ENCODE measurements at places on chromosomes 1 and 21.

- no peak for DNase-seq
Measured at GRCh38 chr1:44263568-44264450, 50.5 kb downstream of the DMAP1 start.

DNA sequence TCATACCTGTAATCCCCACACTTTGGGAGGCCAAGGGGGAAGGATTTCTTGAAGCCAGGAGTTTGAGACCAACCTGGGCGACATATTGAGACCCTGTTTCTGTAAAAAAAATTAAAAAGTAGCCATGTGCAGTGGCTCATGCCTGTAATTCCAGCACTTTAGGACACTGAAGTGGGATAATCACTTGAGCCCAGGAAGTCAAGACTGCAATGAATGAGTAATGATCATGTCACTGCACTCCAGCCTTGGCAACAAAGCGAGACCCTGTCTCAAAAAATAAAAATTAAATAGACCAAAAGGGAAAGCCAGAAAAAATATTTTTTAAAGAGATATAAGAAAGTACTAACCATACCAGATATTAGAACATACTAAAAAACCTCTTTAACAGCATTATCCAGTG, 44.7 kb upstream of the LYPLAL1 start:
- DNase-seq, result no peak

DNA sequence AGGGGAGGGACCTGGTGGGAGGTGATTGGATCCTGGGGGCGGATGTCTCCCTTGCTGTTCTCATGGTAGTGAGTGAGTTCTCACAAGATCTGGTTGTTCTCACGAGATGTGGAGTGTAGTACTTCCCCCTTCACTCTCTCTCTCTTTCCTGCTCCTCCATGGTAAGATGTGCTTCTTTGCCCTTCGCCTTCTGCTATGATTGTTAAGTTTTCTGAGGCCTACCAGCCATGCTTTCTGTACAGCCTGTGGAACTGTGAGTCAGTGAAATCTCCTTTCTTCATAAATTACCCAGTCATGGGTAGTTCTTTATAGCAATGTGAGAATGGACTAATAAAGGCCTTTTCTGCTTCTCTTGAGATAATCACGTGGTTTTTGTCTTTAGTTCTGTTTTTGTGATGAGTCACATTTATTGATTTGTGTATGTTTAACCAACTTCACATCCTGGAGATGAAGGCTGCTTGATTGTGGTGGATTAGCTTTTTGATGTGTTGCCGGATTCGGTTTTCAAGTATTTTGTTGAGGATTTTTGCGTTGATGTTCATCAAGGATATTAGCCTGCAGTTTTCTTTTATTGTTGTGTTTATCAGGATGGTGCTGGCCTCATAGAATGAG, 45.5 kb downstream of the RABGAP1L start:
- DNase-seq, result no peak

DNA sequence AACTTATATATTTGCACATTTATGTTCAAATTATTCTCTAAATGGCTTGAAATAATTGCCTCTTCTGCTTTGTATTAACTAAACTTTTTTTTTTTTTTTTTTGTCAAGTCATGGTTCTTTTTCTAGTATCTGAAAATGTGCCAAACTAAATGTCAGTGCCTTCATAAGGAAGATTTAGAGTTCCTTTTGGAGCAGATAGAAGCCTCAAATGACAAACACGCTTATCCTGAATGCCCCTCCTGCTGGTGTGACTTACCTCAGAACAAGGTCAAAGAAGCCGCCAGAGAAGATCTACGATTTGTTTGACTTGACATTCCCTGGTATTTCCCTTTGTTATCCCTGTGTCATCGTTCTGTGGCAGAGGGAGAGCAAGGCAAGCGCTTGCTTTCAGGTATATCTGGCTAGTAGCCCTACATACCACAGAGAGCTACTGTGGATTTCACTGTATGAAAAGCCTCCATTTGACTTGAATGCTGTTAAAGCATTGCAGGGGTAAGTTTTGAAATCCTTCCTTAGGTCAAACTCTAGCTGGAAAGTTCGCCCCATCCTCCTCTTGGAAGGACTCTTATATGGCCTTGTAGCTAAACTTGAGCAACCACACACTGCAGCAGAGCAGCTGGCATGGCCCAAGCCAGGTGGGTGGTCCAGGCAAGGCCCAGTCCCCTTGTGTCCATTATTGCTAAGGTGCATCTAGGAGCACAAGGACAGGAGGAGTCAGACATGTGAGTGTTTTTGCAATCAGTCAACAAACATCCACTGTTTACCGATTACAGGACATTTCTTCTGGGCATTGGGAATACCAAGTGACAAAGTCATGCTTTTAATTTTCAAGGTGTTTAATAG, 285.4 kb upstream of the USP25 start:
- DNase-seq, result no peak

DNA sequence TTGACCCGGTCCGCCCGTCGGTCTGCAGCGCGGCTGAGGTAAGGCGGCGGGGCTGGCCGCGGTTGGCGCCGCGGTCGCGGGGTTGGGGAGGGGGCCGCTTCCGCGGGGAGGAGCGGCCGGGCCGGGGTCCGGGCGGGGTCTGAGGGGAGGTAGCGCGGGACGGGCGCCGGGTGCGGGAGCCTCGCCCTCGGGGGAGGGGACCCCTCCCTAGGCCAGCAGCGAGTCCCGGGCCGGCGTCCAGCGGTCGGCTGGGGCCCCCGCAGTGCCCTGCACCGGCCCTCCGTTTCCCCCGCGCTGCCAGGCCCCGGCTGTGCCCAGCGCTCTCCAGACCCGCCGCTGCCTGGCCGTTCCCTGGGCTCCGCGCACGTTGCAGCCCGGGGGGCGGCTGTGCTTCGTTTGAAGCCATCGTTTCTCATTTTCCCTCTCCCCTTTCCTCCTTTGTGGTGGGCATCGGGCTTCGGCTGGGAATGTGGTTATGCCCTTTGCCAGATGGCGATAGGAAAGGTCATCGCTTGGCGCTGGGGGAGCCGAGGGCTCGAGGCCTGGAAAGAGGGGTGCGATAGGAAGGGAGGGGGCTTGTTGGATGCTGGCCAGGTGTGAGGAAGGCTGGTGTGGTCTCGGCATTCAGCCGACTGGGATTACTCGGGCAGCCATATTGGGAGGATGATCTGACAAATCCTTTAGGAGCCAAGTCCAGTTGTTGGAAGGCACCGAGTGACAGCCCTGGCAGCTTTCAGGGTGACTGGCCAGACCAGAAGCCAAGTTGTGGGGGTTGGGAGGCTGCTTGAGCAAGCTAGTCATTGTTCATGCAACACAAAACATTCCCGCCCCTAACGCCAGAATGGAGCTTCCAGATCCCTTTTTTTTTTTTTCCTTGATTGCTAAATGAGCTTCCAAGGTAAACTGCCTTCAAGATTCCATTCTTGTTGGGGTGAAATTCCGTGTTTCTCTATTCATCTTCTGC, 753 bp downstream of the KIF1B start:
- no peak for DNase-seq

DNA sequence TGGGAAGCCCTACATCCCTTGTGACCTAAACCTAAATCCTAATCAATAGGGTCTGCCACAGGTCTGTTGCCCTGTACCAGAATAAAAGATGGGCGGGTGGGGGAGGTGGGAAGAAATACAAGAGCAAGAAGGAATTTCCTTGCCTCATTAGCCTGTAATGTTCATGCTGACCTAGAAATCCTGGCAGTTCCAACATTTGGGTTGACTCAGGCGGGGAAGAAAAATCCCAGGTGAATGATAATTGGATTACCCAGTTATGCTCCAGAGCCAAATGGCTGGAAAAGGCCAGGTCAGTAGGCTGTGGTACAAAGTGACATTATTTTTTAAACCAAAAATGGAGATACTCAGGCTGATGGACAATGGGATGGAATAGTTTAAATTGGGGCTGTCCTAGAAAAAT, 27.3 kb upstream of the A3GALT2 start:
- no peak for DNase-seq

GRCh38 chr21:42214921-42215320, 4.0 kb upstream of the ABCG1 start:
- DNase-seq, result no peak

GRCh38 chr1:230332575-230333066, 93.5 kb downstream of the PGBD5 start:
- DNase-seq, result no peak

- DNase-seq, result no peak
Measured at GRCh38 chr1:219681876-219682275, 69.0 kb upstream of the ZC3H11B start.

DNA sequence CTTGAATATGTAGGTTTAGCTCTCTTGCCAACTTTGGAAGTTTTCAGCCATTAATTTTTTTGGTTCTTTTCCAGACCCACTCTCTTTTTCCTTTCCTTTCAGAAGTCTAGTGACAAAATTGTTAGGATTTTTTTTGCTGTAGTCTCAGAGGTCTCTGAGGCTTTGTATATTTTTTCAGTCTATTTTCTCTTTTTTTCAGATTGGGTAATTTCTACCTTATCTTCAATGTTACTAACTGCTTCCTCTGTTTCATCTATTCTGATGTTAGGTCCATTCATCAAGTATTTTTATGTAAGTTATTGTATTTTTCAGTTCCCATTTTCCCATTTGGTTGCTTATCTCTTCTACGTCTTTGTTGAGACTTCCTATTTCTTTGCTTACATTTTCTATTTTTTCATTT, 15.7 kb downstream of the RGS2 start:
- no peak for DNase-seq

DNA sequence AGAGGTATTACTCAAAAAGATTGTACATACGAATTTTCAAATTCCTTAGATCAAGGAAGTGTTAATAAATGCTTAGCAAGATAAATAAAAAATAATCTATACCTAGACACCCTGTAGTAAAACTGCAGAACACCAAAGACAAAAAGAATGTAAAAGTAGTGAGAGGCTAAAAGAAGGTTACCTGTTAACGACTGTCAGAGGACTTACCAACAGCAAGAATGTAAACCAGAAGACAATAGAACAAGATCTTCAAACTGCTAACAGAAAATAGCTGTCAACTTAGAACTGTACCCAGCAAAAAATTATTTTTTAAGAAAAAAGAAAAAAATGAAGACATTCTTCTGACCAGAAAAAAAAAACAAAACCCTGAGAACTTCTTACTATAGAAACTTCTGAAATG, 51.2 kb downstream of the CD2 start:
- DNase-seq, result no peak

- DNase-seq, result no peak
Measured at GRCh38 chr1:117511273-117511672, 94.6 kb upstream of the TENT5C start.

DNA sequence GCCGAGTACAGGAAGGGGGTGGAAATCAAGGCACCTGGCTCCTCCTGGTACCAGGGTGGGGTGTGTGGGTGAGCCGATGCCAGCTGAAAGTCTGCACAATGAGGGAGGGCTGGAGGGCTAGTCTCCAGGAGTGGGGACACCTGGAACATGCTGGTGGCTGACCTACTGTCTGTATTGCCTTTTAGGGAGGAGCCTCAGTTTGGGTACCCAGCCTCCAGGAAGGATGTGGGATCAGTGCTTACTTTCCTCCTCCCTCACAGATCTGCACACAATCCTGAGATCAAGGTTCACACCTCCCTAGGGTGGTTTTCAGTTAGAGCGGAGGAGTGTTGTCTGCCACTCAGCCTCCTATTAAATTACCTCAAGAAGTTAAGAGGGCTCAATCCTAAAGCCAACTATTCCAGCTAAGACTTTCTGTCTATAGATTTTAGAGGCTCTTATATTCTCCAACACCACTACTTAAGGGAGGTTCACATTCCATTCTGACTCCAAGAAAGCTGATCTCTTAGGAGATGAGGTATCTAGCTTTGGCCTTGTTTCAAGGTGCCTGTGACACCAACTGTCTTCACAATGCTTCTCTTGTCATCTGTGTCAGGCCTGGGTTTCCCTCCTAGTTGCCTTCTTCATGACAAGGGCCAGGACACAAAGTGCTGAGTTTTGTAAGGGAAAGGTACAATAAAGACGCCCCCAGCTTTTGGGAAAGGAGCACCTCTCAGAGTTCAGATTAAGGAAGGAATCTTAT, 15.7 kb downstream of the SSR2 start:
- no peak for DNase-seq

GRCh38 chr1:35243691-35244090, 24.8 kb upstream of the ZMYM4 start:
- DNase-seq, result peak; percentile 12

- peak; percentile 48 for DNase-seq
Measured at GRCh38 chr21:44021064-44021463, 9.0 kb downstream of the TRAPPC10 start.

DNA sequence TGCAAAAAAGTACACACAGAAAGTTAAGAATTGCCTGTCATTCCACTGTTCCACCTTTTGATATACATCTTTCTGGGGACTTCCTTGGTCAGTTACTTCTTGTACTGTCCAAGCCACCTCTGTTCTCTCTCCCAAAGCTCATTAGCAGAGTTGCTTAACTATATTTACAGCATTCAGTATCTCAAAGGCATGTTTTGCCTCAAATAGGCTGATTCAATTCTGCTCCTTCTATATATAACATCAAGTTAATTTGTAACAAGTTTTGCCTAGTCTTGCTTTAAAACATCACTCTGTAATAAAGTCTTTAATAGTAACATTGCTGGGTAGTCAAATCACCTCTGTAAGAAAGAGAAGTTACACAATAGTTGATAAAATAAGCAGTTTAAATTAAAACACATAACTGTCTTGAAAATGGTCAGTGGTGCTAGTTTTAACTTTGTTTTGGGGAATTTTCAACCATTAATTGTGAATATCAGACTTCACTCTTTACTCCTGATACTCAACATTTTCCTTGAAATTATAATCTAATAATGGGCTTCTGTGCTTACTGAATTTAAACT, 35.7 kb downstream of the EDARADD start:
- DNase-seq, result no peak

DNA sequence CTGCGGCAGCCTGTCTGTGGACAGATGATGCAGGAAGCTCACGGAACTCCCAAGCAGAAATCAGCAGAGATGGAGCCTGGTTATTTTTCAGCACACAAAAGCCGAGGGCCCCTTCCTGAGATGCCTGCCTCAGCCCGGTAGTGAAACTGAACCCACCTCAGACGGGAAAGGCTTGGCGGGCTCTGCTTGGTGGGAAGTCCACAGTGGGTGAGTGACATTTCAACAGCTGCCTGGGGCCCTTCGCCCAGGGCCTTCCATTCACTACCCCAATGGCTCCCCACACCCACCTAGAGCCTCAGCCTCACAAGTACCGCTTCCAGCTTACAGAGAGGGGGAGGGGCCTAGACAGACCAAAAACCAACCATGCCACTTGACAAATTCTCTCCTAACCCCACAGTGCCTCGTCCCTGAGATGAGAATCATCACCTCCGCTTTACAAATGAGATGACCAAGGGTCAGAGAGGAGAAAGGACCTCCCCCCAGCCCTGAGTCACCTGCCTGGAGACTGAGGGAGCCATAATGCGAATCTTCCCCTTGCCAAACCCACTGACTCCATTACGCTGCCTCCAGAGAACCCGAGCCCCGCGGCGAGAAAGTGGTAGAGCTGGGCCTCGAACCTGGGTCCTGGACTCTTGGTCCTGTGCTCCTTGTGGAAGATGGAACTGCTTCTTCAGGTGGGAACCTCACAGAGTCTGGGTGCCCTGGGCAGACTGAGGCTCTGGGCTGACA, 3.4 kb upstream of the ECE1 start:
- no peak for DNase-seq

DNA sequence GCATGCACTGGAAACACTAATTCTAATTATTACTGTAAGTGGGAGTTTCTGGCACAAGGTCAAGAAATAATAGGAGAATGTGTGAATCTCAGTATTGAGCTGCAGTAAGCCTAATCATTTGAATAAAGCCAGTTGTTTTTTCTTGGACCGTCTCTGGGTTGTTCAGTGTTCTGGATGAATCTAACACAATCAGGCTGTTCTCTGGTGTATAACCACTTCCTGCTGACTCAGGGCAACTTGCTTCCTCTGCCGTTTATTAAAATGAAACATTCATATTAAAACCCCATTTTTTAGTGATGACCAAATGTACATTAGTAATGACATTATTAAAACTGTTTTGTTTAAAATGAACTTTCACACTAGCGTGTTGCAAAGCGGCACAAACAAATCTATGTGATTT, 273.1 kb upstream of the SNX7 start:
- no peak for DNase-seq

Data from DMS 273 treated with DMSO at 0.1 percent for 48 hours (cell line).